ENCODE measurements at places on chromosomes 2 and 18.

DNA sequence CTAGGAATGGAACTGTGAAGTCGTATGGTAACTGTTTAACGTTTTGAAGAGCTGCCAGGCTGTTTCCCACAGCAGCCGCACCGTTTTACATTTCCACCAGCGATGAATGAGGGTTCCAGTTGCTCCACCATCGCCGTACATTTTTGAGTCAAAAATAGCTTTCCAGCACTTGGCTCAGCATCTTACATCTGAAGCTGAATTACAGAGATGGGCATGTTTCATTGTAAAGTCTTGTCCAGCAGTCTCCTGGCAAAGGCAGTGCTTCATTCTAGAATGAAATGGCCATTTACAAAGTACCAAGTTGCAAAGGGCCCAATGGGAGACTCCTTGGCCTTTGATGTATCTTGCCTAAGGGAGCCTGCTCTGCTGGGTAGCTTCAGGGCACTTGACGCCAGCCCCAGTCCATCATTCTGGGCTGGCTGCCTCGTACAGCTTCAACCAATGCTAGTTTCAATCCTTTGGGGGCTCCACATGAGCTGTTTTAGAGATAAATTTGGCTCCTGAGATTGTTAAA, 45.1 kb downstream of the ATIC start:
- DNase-seq: peak; percentile 53

- DNase-seq: no peak
Observed at GRCh38 chr2:71813807-71814470, 333.7 kb downstream of the CYP26B1 start.

GRCh38 chr2:116489292-116489691, 1325.2 kb upstream of the DDX18 start:
- DNase-seq: no peak

- DNase-seq: no peak
Observed at GRCh38 chr2:32250290-32250689, 14.4 kb downstream of the NLRC4 start.

DNA sequence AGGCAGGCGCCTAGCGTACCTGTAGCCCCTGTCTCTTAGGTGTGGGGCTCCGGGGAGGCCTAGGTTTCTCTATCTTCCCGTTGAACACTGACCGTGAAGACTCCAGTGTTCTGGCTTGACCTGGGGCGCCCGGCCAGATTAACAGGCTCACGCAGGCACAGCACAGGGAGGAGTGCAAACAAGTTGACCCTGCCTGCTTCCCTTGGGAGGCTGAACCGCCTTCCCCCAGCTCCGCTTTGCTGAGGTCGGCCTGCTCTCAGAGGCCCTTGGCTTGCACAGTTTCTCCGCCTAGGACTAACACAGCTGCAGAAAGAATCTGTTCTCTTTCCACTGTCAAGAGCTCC, 567 bp downstream of the PCYOX1 start:
- peak; percentile 34 for DNase-seq

DNA sequence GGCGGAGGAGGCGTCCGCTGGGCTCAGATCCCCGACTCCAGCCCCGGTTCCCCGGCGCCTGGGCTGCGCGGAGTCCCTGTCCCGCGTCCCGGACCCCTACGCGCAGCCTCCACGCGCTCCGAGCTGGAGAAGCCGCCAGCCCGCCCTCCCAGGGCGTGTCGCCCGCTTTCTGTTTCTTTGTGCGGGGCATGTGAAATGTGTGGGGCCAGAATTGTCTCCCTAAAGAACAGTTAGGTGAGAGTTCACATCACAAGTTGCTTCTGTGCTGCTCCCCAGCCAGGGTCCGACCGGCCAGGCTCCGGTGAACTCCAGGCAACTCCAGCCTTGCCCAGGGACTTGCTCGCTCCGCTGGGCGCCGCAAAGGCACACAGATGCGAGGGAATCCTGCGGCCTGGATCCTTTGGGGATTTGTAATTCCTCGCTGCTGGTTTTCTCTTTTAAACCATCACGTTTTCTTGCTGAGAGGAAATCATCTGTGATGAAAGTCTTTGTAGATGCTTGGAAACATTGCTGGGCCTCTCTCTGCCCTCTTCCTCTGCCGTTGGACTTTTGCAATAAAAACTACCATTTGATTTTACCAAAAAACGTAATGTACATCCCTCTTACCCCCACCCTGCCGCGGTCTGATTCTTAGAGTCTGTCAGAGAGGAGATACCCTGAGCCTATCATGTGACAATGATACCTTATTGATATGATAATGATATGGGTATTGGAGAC, 631 bp downstream of the GYPC start:
- peak; percentile 19 for DNase-seq

DNA sequence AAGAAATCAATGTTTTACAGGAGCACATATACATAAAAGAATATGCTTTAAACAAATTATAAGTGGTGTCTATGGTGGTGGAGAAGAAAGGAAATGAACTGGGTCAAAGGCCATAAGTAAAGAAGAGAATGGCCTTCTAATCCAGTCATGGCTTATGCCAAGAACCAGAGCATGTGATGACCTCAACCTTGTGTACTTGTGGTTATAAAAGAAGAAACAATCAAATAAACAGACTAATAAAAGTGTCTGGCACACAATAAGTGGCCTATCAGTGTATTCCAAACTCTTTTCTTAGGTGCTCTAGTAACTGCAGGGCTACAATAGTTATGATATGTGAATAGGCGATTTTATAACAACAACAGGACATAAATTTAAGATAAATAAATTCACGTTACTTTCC, 2.6 kb downstream of the SERPINB11 start:
- DNase-seq: peak; percentile 38

DNA sequence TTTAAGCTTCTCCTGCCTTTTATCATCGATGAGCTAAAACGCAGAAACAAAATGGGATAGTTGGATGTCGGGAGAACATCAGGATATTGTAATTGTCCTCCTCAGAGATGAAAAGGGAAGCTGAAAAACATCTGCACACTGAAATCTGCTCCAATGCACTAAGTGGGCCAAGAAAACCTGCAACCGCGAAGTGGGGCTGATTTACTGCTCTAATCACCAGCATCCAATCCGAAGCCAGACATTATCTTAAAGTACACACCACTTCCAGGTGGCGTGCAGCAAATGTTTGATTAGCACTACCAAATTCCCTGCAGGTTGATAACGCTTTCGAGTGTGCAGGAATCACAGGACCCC, 230.3 kb upstream of the SLC14A2 start:
- no peak for DNase-seq

DNA sequence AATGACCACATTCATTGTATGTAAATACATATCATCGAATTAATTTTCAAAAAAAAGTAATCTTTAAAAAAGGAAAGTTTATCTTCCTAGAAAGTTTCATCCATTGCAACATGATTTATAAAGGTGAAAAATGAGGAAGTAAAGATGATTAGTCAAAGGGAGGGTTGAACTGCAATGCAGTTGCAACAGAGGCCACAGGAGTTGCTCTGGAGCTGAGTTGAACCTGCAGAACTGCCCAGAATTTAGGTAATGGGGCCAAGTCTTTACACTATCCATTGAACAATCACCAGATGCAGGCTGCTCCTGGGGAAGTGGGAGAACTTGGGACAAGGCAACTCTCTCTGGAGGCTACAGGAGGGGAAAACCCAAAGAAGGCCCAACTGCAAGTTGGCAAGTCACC, 390.7 kb downstream of the METTL4 start:
- DNase-seq: no peak

- DNase-seq: no peak
Observed at GRCh38 chr2:73897934-73898333, 5.1 kb downstream of the ACTG2 start.

Data from foreskin fibroblast (primary cell).